KG1 (cell line): ENCODE measurements at places on chromosomes 1 and 21.

- DNase-seq: no peak
Measured at GRCh38 chr1:88291611-88292354, 392.3 kb upstream of the PKN2 start.

- DNase-seq: no peak
Measured at GRCh38 chr21:19026911-19027310, 623.3 kb upstream of the TMPRSS15 start.

GRCh38 chr1:215104283-215104682 is 21.7 kb downstream of the KCNK2 start:
- DNase-seq: no peak

- no peak for DNase-seq
Measured at GRCh38 chr1:53551428-53551995, 92.3 kb downstream of the DMRTB1 start.

- no peak for DNase-seq
Measured at GRCh38 chr1:19460535-19461219, 24.7 kb downstream of the CAPZB start.

- DNase-seq: no peak
Measured at GRCh38 chr1:58809325-58810010, 25.6 kb upstream of the JUN start.

DNA sequence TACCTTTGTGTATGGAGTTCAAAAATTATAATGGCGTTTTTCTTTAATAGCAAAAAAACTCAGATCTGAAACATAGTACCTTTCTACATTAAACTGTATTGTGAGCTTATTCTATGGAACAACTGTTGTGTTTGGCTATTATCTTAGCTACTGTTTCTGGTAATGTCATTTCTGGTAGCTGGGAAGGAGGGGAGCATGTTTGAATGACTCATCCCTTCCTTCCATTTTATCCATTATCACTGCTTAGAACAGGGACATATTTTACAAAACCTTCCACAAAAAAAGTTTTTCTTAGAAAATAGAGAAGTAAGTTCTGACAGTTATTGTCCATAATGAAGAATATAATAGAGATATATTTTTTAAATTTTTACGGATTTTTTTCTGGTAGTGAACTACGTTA is 128.3 kb downstream of the NRDC start:
- no peak for DNase-seq

- DNase-seq: no peak
Measured at GRCh38 chr1:86852289-86852688, 61.6 kb downstream of the SELENOF start.

GRCh38 chr21:32112195-32112594 is 166.7 kb downstream of the MIS18A start:
- DNase-seq: no peak

DNA sequence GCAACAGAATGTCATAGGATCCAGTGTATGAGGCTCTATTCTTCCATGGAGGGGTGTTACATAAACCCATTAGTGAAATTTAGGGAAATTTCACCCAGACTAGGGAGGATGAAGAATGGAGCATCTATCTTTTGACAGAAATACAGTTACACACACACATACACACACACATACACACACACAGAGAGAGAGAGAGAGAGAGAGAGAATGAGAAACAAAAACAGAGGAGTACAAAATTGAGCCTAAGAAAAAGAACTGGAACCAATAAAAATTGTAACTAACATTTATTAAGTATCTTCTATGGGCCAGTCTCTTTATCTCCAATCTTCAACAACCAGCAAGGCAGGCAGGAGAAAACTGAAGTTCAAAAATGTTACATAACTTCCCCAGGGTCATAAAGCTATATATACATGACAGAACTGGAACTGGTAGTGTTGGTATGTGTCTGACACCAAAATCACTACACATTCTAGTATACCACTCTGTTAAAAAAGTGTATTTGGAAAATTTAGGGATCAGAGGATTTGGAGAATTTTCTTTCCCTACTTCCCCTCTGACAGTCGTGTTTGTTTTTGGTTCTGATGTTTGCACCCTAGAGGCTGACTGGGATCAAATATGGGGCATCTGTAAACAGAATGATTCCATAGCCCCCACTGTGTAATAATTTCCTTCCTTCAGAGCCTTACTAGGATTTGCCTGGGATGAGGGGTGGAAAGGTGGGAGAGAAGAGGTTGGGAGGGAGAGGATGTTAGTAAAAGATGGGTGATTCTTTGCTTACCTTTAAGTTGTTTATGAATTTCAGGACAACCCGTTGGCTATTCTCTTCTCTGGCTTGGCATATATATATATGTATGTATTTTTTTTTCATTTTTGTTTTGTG is 1.0 kb upstream of the ZFYVE9 start:
- DNase-seq: no peak

DNA sequence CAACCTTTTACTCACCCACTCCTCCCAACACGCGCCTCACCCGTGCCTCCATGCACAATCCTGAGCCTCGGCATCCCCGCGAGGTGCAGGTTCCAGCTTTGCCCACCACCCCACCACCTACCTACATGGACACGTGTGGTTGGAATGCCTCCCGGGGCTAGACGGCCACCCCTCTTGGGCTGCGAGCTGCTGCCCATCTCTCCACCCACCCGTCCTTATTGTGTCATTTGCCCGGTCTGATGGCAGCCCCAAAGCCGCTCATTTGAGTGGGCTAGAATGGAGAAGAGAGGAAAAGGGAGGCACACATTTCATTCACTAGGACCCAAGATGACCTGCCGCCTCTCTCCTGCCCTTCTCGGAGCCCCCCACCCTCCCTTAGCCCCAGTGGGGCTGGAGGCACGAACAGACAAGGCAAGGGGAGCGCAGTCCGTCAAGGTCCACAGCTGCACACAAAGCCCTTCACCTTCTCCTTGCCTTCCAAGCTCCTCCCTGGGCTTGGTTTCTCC is 785 bp downstream of the ZNF697 start:
- DNase-seq: no peak

DNA sequence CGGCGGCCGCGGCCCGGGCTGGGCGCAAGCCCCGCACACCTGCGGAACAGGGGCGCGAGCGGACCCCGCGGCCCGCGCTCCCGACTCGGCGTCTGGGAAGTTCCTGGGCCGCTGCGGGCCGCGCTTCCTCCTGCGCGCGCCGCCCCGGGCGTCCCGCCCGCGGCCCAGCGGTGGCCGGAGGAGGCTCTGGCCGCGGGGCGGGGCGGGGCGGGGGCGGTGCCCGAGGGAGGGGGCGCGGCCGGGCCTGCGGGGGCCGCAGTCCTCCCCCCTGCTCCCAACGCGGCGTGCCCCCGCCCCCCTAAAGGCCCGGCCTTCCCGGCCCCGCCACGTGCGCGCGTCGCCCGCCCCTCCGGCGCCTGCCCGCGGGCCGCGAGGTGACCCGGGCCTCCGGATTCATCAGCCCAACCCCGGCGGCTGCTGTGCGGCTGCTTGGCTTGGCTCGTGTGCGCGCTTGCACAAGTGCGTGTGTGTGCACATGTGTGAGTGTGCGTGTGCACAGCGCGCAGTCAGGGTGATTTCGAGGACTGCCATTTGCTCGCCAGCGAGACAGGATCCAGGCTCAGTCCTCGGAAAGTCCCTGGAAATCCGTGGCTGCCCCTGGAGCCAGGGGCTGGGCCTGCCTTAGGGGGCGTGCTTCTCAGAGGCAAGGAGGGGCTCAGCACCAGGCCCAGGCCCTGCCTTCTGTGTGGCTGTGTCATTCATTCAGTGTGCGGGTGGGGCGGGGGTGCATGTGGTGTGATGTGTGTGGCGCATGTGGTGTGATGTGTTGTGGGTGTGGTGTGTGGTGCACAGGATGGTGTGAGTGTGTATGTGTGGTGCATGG is at the start of gene C2CD2:
C2CD2 (minus strand) TSS at position 188 of the 823 bp plus-strand sequence. CDS start 370 bp downstream, outside the sequence.
- DNase-seq: no peak

DNA sequence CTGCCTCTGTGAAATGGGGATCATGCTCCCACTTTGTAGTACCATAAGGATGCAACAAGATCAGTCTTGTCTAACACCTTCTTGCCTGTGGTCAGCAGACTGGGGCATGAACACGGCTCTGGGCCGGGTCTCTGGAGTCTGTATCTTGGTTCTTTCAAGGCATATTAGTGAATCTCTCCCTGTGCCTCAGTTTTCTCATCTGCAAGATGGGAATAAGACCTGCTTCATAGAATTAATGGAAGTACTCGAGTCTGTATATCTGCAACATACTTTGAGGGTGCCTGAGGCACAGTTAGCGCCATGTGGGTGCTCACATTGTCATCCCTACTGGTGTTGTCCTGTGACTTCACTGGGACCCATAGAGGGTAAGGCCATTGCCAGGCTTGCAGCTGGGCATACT is 84.6 kb downstream of the IGSF21 start:
- DNase-seq: no peak

DNA sequence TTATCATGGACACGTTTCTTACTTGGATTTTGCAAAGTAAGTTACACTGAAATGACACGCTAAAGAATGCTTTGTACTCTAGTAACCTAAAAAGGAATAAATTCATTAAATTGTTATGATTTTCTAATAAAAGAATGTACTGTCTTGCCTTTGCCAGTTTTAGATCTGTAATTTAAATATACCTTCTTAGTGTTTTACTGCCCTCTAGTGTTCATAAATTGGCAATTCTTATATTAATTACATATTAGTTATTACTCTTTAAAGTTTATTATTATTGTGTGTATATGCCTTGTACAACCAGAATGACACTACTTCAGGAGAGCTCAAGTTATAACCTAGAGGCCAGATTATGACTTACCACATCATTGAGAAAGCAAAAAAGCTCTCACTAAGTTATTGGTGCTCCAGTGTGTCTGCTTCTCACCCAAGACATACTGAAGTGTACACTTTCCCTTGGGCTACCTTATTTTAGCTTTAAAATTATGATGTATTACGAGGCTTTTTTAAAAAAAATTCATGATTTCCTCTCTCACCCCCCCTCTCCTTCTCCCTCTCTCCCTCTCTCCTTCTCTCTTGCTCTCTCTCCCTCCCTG is 169.9 kb downstream of the HS2ST1 start:
- DNase-seq: peak; percentile 16
